ENCODE measurements at places on chromosomes 2 and 18.

GRCh38 chr2:170500770-170501169 lies 214.4 kb upstream of the SP5 start:
- no peak for DNase-seq

DNA sequence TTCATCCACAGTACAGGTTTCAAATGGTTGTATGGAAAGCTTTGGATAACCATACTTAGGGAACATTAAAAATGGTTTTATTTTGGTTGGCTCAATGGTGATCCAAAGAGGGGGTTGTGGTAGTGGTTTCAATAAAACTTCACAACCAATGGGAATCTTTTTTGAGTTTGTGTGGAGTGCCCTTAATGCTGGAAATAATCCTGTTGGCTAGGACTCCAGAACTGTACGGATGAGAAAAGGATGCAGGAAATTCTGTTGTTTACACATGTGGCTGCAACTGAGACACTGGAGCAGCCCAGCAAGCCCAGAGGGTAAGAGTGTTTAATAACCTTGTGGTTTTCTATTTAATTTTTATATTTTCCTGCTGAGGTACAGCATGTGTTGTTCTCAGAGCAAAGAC lies at the start of gene CCDC102B:
Gene CCDC102B (plus strand): TSS at position 210 of the 400 bp plus-strand sequence. CDS start 38,684 bp downstream, outside the sequence.
- DNase-seq: no peak

- no peak for DNase-seq
These were observed 30.2 kb downstream of the CMPK2 start for GRCh38 chr2:6835467-6835866.

GRCh38 chr2:196307775-196308305 lies 136.5 kb upstream of the STK17B start:
- no peak for DNase-seq

DNA sequence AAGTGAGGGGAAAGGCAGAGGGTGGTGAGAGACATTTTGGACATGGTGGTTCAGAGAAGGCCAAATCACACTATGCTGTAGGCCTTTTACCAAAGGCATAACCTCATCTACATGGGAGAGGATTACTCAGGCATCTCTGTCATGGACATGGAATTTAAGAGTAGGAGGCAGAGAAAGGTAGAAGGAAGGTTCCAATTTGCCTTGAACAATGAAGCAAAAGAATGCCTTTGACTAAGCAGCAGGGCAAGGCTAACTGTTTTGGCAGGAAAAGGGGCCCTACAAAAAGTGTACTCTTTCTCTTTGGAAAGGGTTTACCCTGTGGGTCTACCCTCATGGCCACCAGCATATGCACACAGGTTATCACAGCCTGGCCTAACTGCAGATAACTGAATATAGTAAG lies 45.6 kb upstream of the RNU4ATAC start:
- DNase-seq: no peak

Data from left renal pelvis (tissue), 4 donors.